Activated T-helper 9 cell treated with anti-CD3 and anti-CD28 coated beads, Interleukin-2, amount 50 U/mL, for 16 hours (primary cell): ENCODE measurements at places on chromosomes 6 and 20.

GRCh38 chr20:12383821-12384220 is 466.1 kb downstream of the BTBD3 start:
- DNase-seq = no peak

GRCh38 chr6:154060076-154060475 is 21.0 kb downstream of the OPRM1 start:
- DNase-seq = no peak

- no peak for DNase-seq
Measured at GRCh38 chr6:112254921-112255320, 554 bp upstream of the LAMA4 start.

DNA sequence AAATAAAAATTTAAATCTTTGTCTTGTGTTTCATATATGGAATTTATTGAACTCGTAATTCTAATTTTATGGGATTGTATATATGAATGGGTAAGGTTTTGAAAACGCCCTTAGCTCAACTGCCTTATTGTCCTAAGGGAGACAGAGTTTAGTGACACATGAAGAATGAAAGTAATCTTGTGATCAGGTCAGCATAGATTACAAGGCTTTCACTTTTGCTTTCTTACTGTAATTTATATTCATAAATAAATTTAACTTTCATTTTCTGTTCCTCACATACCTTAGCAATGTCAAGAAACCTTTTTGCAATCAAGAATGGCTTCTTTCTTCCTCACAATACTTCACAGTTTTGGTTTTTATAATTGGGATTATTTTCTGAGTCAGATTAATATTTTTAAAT is 14.4 kb downstream of the KPNA5 start:
- no peak for DNase-seq

DNA sequence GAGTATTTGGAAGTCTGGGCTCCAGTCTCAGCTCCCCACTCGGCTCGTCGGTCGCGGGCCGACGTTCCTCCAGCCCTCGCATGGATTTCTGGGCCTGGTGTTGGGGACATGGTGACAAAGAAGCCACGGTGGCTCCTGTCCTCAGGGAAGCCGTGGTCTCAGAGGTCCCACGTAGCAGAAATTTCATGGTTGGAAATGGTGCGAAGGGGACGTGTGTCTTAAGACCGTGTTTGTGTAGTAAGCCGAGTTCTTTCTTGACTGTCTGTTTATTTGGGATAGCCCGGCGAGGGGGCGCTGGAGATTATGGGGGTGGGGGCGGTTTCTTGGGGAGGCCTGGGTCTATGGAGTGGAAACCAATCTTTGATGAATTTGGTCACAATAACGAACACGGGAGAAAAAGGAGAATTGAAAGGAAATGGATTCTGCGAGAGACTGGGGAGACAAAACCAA is 23.5 kb upstream of the MAP3K7 start:
- no peak for DNase-seq

DNA sequence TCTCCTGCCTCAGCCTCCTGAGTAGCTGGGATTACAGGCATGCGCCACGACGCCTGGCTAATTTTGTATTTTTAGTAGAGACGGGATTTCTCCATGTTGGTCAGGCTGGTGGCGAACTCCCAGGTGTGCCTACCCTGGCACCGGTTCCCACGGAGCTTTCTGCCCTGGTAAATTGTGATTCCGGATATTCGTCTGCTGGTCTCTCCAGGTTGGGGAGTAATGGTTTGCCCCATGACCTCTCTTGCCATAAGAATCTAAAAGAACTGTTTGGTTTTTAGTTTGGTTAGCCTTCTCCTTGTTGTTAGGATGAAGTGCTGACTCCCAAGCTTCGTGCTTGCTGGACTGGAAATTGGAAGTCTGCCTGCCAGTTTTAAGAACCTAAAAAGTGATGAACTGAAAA is 223.8 kb downstream of the BCAS1 start:
- no peak for DNase-seq

- DNase-seq = no peak
Measured at GRCh38 chr6:7243179-7243981, 69.6 kb downstream of the SSR1 start.

DNA sequence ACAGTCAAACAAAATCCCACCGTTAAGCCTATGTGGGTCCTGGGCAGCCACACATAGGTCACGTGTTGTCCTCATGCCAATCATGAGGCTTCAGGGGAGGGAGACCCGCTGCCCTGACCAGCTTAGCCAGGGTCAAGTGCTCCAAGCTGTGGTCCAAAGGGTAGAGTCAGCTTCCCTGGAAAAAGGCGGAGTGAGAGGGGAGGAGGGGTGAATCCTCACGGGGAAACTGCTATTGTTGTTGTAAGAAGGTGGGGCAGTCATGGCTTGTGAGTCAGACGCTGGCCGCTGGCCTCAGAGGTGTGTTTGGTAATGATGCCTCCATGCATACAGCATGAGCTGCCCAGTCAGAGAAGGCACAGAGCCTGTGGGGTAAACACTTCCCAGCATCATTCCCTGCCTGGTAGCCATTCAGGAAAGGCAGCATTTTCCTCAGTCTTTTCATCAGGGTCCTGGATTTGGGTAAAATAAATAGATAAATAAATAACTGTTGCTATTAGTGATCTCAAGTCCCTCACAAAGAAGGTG is 8.7 kb downstream of the CST3 start:
- DNase-seq = no peak

DNA sequence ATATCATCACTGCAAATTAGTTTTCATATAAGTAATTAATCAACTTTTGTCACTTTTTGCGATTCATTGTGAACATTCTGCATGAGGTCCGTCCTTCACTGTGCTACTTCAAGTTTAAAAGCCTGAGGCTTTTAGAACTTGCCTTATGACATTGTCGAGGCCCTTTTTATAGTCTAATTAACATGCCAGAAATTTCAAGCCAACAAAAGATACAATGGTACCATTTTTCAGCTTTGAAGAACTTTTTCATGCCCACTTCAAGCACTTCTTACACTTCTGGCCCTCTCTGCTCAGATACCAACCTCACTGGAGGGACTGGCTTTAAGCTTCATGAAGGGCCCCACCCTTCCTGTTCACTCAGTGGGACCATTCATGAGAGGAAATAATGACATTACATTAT is 323.1 kb downstream of the TPBG start:
- DNase-seq = no peak

GRCh38 chr6:33288141-33288920 is 708 bp downstream of the WDR46 start:
- DNase-seq = no peak

DNA sequence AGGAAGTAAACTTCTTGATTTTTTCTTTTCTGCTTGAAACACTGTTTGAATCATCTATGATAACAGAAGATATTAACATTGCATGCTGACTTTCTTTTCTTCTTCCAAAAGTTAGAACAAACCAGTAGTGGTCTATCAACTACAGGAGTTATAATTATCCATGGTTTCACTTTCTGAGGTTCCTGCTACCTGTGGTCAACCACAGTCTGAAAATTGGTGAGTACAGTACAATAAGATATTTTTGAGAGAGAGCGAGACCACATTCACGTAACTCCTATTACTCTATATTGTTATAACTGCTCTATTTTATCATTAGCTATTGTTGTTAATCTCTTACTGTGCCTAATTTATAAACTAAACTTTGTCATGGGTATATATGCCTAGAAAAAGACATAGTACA is 86.1 kb downstream of the MAP7 start:
- DNase-seq = no peak

- DNase-seq = no peak
Measured at GRCh38 chr6:125038925-125039324, 76.7 kb downstream of the RNF217 start.

GRCh38 chr6:151269321-151269995 is 29.7 kb downstream of the AKAP12 start:
- no peak for DNase-seq

GRCh38 chr20:50449738-50450492 is 60.3 kb upstream of the PTPN1 start:
- no peak for DNase-seq

DNA sequence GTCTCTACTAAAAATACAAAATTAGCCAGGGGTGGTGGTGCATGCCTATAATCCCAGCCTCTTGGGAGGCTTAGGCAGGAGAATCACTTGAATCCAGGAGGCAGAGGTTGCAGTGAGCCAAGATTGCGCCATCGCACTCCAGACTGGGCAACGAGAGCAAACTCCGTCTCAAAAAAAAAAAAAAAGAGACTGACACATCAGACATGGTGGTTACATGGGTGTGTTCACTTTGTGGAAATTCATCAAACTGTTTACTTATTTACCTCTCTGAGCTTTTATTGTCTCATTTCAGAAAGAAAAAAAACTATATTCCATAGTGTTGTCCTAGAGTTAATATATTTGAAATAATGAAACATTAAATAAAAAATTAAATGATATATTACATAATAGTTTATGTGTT is 64.8 kb downstream of the MBOAT1 start:
- DNase-seq = no peak

DNA sequence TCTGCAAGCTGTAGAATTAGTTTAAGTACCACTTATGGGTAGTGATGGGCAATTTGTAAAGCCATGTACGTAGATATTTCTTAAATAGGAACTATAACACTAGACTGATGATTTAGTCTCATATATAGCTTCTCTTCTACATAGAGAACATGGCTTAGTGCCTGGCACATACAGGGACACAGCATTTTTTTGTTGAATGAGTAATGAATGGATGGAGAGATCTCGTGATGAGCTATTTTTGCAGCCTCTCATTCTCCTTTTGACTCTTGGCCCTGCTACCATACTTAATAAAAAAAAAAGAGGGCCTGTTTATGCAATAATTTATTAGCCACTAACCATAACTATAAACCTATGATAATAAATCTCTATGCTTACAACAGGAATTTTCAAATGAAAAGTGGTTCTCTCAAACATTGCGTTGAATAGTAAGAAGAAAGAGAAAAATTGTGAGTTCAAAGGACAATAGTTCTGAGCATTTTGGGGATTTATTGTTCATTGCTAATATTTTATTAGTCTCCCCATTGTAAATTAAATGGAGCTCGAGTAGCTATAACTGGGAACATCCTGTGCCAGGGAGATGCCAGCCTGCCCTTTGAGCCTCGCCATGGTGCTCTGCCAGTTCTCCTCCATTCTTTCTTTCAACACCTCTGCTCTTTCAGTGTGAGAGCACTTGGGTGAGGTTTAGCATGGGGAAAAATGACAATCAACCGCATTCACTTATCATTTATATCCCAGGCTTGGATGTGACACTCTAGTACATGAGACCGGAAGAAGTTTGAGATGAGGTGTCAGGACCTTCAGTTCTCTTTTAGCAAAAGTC is 14.7 kb upstream of the RCAN2 start:
- no peak for DNase-seq

DNA sequence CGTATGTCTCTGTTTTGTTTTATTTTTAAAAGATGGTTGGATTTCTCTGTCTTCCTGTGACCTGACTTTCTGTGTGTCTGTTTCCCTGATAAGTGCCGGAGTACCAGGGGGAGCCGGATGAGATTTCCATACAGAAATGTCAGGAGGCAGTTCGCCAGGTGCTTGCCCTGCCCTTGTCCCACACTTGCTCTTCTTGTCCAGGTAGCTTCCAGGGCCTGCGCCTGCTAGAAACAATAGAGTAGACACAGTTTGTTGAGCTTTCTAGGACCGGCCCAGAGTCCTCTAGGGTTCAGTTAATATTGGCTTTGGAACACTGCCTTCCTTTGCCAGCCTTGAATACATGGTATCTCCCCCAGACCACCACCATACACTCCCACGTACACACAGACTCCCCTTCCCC is 3.9 kb downstream of the ITPA start:
- DNase-seq = no peak

DNA sequence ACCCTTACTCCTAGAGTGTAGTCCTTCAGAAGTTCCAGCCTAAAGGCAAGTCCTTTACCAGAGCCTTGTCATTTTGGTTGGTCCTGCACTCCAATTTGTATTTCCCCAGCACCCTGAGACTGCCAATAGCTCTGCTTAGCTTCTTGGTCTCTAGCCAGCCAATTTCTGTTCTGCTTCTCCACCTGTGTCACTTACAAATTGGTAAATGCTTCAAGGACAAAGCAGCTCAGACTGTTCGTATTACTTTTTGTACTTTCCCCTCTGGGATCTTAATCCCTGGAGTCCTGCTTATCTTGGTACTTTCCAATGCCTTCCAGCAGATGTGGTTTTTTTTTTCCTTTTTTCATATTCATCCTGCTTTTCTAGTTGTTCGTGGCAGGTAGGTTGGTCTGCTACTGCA is 25.7 kb downstream of the PIGU start:
- no peak for DNase-seq

- no peak for DNase-seq
Measured at GRCh38 chr6:13305288-13305687, 23.0 kb downstream of the TBC1D7 start.

GRCh38 chr6:32288426-32288825 is 64.6 kb upstream of the NOTCH4 start:
- DNase-seq = no peak

DNA sequence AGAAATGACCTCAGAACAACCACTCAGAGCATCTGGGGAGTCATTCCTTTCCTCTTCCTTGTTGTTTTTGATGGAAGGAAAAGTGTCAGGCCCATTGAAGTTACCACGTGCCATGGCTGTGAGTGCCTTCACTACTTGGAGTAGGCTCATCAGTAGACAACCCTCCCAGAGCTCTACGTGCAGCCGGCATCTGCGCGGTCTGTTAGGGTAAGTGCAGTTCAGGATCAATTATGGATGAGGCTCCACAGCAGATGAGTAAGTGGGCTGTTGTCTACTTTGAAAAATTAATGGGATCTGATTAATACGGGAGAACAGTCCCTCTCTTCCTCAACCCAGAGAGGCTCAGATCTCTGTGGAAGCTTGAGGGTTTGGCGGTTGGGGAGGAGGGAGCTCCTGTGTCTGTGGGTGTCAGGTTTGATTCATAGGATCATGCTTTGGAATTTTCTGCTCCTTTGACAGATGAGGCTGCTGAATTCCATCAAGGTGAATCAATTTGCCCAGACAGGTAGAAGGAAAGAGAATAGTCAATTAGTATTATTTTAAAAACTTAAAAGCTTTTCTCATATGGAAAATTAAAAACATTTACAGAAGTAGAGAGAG is 93.8 kb upstream of the TOX2 start:
- DNase-seq = no peak

- no peak for DNase-seq
Measured at GRCh38 chr20:4090756-4091489, 75.6 kb upstream of the RNF24 start.

DNA sequence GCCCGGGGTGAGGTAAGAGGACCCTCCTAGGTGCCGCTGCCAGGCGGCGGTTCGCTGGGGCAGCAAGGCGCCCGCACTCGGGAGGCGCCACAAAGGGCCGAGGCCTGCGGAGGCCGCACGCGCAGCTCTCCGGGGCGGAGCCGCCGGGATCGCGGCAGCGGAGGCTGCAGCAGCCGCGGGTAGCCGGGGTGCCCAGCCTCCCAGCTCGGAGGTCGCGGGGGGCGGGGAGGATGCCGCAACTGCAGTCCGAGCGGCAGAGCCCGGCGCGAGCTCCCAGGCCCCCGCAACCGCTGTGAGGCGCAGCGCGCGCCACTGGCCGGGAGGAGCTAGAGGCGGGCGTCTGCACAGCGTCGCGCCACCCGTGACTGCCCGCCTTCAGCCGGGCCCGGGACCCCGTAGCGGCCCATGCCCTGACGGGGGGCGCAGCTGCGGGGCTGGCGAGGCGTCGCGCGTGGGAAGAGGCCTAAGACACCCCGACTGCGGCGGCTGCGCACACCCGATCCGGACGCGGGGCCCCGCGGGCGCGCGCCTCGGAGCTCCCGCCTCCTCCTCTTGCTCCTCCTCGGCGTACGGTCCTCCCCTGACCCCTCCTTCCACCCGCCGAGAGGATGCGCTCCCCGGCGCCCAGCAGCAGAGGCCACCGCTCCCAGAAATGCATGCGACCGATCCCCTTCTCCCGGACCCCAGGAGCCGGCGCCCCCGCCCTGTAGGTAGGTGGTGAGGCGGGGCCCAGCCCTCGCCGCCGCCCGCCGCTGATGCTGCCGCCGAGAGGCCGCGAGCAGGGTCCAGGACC is at the start of gene NCOA7:
NCOA7 (plus strand) TSS at position 603 of the 793 bp plus-strand sequence. CDS start 24,395 bp downstream, outside the sequence.
- peak; percentile 73 for DNase-seq
